ENCODE measurements at places on chromosomes 5 and 9. TPM values are rescaled to one million over a fixed set of nuclear protein-coding genes. Genes with fewer than 3 reads are reported as not detected.

PSAT1 gene
- 6.3 TPM for polyA plus RNA-seq

- no peaks in the 10 kb centered on the region for H3K36me3 ChIP-seq
- no peak overlapping the region for H3K4me3 ChIP-seq
- H3K27me3 ChIP-seq, result no peaks in the 10 kb centered on the region
- DNase-seq, result no peak
These were observed 28.8 kb downstream of the TTC39B start for GRCh38 chr9:15278091-15278687.

AQP7 gene
- 2.6 TPM for polyA plus RNA-seq

GRCh38 chr9:11457825-11458790, 845.3 kb upstream of the PTPRD start:
- H3K27ac ChIP-seq, result no peak overlapping the region
- H3K4me3 ChIP-seq, result no peak overlapping the region
- no peaks in the 10 kb centered on the region for H3K4me1 ChIP-seq
- no peak for DNase-seq
- H3K27me3 ChIP-seq, result no peaks in the 10 kb centered on the region

GRCh38 chr5:16497546-16497945, 31.9 kb upstream of the ZNF622 start:
- H3K4me3 ChIP-seq, result no peak overlapping the region
- no peaks in the 10 kb centered on the region for H3K4me1 ChIP-seq
- no peak overlapping the region for H3K27ac ChIP-seq
- no peaks in the 10 kb centered on the region for H3K36me3 ChIP-seq

GRCh38 chr9:124353166-124353768, 62.0 kb downstream of the PSMB7 start:
- H3K27me3 ChIP-seq, result no peaks in the 10 kb centered on the region
- no peak overlapping the region for H3K27ac ChIP-seq
- DNase-seq, result peak; percentile 34
- no peak overlapping the region for H3K4me3 ChIP-seq
- peaks cover 30% of the 10 kb centered on the region for H3K4me1 ChIP-seq
- peaks cover 79% of the 10 kb centered on the region for H3K36me3 ChIP-seq

GRCh38 chr5:136724161-136724560, 358.8 kb upstream of the TRPC7 start:
- H3K27ac ChIP-seq, result no peak overlapping the region
- no peaks in the 10 kb centered on the region for H3K4me1 ChIP-seq
- no peak for DNase-seq
- H3K27me3 ChIP-seq, result no peaks in the 10 kb centered on the region

- no peaks in the 10 kb centered on the region for H3K36me3 ChIP-seq
- no peak overlapping the region for H3K4me3 ChIP-seq
- no peaks in the 10 kb centered on the region for H3K4me1 ChIP-seq
- H3K27me3 ChIP-seq, result no peaks in the 10 kb centered on the region
These were observed 62.2 kb downstream of the COX7C start for GRCh38 chr5:86679949-86680348.

FAM221B gene
- not detected for polyA plus RNA-seq

DNA sequence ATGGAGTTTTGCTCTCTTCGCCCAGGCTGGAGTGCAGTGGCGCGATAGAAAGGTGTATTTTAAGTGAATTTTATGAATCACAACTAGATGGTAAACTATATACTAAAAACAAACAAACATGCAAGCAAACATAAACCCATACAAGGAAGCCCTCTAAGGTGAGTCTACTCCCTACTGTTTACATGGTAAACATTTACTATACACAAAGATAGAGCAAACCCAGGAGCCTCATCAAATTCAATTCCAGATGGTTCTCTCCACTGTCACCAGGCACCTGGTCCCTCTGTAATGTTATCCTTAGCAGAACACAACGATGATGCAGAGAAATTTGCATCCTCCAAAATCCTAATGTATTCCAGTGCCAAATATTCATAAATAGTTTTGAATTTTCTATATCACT, 17.9 kb downstream of the ANKH start:
- no peak for DNase-seq
- no peaks in the 10 kb centered on the region for H3K36me3 ChIP-seq
- H3K27me3 ChIP-seq, result no peaks in the 10 kb centered on the region
- H3K4me1 ChIP-seq, result peaks cover 14% of the 10 kb centered on the region
- no peak overlapping the region for H3K27ac ChIP-seq

GRCh38 chr5:73321757-73322436, 126.7 kb downstream of the FOXD1 start:
- no peak overlapping the region for H3K27ac ChIP-seq
- H3K36me3 ChIP-seq, result no peaks in the 10 kb centered on the region
- H3K4me3 ChIP-seq, result no peak overlapping the region
- no peaks in the 10 kb centered on the region for H3K4me1 ChIP-seq
- H3K27me3 ChIP-seq, result peaks cover 28% of the 10 kb centered on the region

- H3K4me1 ChIP-seq, result no peaks in the 10 kb centered on the region
- no peak overlapping the region for H3K4me3 ChIP-seq
- no peaks in the 10 kb centered on the region for H3K27me3 ChIP-seq
These were observed 172.9 kb downstream of the GLIS3 start for GRCh38 chr9:4126996-4127395.

GRCh38 chr9:116940614-116941215, 253.6 kb downstream of the TRIM32 start:
- H3K36me3 ChIP-seq, result no peaks in the 10 kb centered on the region
- H3K4me1 ChIP-seq, result no peaks in the 10 kb centered on the region
- no peak for DNase-seq
- H3K27ac ChIP-seq, result no peak overlapping the region
- no peaks in the 10 kb centered on the region for H3K27me3 ChIP-seq
- H3K4me3 ChIP-seq, result no peak overlapping the region

DNA sequence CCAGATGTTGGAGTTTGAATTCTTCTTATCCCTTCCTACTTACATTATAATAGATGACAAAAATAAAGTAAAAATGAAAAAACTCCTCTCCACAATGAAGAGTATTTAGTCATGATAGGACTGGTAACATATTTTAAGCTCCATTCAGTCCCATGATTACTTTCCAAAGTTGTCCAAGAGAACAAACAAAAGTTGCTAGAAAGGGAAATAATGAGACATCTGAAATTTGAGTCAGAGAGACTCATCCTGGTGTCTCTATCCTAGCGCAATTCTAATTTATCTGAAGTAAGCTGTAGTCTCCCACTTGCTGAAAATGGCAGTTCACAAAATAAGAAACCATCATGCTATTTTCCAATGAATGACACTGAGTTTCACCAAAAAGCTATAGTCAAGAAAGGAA, 152.2 kb downstream of the BNC2 start:
- no peak overlapping the region for H3K4me3 ChIP-seq
- no peaks in the 10 kb centered on the region for H3K27me3 ChIP-seq
- DNase-seq, result no peak
- no peaks in the 10 kb centered on the region for H3K36me3 ChIP-seq

DNA sequence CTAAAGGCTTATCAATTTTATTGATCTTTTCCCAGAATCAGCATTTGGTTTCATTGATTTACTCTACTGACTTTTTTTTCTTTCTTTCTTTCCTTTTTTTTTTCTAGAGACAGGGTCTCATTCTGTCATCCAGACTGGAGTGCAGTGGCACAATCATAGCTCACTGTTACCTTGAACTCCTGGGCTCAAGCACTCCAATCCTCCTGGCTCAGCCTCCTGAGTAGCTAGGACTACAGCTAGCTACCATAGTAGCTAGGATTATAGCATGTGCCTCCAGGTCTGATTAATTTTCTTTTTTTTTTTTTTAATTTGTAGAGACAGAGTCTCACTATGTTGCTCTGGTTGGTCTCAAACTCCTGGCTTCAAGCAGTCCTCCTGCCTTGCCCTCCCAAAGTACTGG, 11.7 kb downstream of the MLANA start:
- H3K36me3 ChIP-seq, result peaks cover 9% of the 10 kb centered on the region
- no peaks in the 10 kb centered on the region for H3K27me3 ChIP-seq
- DNase-seq, result no peak
- H3K4me1 ChIP-seq, result no peaks in the 10 kb centered on the region

DNA sequence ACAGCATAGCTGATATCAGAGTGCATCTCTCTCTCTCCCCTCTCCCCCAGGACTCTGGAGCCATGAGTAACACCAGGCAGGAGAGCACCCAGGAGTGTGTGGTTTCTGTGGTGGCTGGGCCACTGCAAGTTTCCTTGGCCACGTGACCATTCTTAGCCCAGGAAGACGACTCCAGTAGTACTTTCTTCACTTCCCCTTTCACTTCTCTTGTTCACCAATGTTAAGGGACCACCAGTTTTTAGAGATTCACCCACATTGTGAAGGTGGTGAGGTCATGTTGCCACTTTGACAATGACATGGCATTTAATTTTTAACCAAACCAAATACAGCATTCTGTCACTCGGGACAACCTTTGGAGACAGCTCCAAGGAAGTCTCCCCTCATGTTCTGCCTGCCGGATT, 17.9 kb upstream of the DAPK1 start:
- no peaks in the 10 kb centered on the region for H3K4me1 ChIP-seq
- no peak overlapping the region for H3K27ac ChIP-seq
- no peak overlapping the region for H3K4me3 ChIP-seq
- H3K36me3 ChIP-seq, result no peaks in the 10 kb centered on the region
- H3K27me3 ChIP-seq, result no peaks in the 10 kb centered on the region

DNA sequence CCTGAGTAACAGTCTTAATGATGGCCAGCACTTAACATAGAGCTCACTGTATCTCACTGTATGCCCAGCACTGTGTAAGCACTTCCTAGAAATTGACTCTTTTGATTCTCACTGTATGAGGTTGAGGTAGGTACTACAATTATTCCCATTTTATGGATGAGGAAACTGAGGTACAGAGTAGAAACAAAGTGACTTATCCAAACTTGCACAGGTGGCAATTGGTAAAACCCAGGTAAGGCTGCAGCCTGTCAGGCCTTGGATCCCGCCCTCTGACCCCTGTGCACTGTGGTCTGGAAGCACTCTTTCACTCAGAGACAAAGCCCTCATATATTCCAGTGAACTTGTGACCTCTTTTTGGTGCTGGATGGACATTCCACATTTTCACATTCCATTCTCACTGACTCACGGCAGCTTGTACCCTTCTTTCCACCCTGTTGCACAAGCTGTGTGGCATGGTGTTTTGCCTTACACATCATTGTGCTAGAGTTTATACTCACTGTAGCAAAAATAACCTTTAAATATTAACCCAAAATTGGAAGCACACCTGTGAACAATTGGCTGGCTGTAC, 21.7 kb downstream of the ANKRD55 start:
- no peaks in the 10 kb centered on the region for H3K36me3 ChIP-seq
- H3K4me3 ChIP-seq, result no peak overlapping the region
- no peaks in the 10 kb centered on the region for H3K27me3 ChIP-seq

DNA sequence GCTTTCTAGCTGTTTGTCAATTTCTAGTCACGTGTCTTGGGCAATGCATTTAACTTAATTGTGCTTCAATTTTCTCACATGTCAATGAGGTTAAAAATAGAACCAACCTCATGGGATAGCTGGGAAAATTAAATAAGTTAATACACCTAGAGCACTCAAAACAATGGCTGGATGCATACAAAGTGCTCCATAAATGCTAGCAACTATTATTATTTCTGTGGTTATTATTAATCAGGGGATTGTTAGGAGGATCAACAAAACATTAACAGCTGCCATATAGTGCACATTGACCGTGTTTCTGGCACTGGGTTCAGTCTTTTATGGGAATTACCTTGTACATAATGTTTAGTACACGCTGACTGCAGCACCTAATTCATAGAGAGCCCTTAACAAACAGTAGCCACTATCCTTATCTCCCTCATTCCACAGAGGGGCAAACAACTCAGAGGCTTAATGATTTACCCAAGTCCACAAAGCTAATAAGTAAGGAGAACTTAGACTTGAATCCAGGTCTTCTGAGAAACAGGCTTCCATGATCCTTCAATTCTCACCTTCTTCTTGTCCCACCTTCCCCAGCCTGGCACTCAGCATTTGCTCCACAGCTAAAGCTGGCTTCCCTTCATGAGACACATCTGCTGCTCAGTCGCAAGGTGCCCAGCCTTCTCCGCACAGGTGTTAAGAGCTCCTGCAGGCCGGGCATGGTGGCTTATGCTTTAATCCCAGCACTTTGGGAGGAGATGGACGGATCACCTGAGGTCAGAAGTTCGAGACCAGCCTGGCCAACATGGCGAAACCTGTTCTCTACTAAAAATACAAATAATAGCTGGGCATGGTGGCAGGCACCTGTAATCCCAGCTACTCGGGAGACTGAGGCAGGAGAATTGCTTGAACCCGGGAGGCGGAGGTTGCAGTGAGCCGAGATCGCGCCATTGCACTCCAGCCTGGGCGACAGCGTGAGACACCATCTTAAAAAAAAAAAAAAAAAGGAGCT, 137.4 kb upstream of the ABCA1 start:
- H3K36me3 ChIP-seq, result no peaks in the 10 kb centered on the region
- H3K27me3 ChIP-seq, result peaks cover 28% of the 10 kb centered on the region
- H3K4me1 ChIP-seq, result peaks cover 43% of the 10 kb centered on the region
- H3K4me3 ChIP-seq, result no peak overlapping the region

DNA sequence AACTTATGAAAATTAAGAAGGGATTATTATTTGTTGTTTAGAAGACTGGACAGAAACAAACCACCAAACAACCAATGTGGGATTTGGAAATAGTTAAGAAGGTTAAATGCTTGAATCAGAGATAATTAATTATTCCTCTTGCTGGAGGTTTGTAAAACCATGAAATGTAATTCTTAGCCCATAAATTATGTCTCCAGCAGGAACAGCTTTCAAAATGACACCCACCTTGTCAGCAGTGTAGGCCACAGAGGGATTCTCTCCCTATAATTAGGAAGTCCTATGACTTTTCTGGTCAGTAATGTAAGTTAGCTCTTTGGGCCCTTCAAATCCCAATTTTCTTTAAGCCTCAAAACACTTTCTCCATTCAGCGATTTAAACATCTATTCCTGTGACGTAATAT, 63.3 kb downstream of the DRD1 start:
- H3K4me1 ChIP-seq, result no peaks in the 10 kb centered on the region
- no peaks in the 10 kb centered on the region for H3K27me3 ChIP-seq
- H3K36me3 ChIP-seq, result no peaks in the 10 kb centered on the region
- H3K4me3 ChIP-seq, result no peak overlapping the region
- DNase-seq, result no peak

PRLR gene
- polyA plus RNA-seq, result 0.03 TPM

SLC46A2 gene
- 0.59 TPM for polyA plus RNA-seq

Measured in spleen (tissue), 13 donors.